ENCODE measurements at places on chromosomes 1 and 21. TPM values are rescaled to one million over a fixed set of nuclear protein-coding genes. Genes with fewer than 3 reads are reported as not detected.

- DNase-seq, result no peak
Measured at GRCh38 chr1:158248771-158249170, 5.5 kb upstream of the CD1A start.

GRCh38 chr1:157403203-157403602 is 149.1 kb downstream of the FCRL5 start:
- DNase-seq, result peak; percentile 14

DNA sequence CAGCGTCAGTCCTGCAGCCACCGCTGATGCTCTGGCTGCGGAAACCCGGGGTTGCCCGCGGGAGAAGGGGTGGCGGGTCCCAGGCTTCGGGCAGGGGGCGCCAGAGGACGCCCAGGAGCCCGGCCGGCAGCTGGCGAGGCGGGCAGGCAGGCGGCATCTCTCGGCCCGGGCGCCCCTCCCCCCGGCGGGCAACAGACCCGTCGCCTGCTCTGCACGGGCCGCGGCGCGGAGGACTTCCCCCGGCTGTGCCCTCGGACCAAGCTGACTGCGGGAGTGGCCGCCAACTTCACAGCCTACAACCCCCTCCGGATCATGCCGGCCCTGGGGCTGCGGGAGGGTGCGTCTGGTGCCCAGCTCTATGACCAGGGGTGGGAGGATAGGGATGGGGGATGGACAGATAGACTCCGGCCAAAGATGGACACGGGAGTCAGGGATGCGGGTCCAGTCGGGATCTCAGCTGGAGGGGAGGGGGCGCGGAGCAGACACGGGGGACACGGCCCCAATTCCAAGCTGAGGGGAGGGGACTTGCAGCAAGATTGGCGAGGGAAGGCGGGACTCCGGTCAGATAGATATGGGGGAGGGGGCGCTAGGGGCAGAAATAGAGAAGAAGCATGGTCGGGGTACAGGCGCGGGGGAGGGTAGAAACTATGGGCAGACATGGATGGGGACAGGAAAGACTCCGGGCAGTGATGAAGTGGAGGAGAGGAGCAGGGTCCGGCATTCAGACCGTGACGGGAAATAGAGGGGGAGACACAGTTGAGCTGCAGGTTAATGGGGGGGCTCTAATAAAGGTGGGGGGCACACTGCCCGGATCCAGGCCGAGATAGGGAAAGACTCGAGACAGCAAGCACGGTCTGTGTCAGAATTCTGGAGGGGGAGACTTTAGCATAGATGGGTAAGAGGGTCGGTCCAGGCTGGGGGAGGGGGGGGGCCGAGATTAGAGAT is 1.1 kb downstream of the ADGRB2 start:
- DNase-seq, result peak; percentile 76

- no peak for DNase-seq
Measured at GRCh38 chr1:155008015-155008941, 5.7 kb downstream of the ZBTB7B start.

DNA sequence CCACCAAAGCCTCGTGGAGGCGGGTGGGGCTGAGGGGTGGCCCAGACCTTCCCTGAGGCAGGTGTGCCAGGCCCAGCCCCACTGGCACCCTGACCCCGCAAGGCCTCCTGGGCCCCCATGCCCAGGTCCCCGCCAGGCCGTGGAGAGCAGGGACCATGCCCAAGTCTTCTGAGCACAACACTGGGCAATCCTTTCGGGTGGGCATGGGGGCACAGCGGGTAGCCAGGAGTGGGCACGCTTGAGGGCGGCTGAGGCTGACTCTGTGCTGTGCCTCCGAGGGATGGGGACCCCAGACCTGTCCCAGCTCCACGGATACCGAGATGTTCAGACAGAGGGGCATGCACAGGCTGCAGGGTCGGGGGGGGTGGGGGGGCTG is 12.9 kb downstream of the CFAP410 start:
- DNase-seq, result no peak

DNA sequence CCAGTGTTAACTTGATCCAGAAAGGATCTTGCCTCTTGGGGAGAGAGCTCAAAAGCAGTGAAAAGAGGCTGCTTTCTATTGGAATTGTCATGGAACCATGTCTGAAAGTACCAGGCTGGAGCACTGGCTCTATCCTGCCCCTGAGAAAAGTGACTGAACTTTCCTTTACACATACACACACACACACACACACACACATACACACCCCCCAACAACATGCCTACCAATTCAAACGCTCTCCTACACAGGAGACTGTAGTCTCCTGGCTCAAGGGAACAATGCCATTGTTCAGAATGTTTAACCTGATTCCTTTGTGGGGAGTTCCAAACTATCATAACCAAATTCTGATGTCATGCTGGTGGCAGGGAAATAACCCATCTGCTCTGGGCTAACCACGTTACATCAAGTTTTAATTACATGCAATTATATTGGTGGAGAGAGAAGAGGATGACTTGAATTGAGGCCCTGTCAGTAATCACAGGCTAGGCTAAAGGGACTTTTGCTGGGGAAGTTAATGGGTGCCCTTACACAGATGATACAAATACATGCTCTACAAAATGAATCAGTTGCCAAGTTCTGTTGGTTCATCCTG is 52.3 kb upstream of the DUSP10 start:
- DNase-seq, result peak; percentile 22

- DNase-seq, result no peak
Measured at GRCh38 chr1:196654271-196654670, 2.4 kb downstream of the CFH start.

- peak; percentile 27 for DNase-seq
Measured at GRCh38 chr1:207867136-207868109, 43.5 kb downstream of the CD34 start.

DNA sequence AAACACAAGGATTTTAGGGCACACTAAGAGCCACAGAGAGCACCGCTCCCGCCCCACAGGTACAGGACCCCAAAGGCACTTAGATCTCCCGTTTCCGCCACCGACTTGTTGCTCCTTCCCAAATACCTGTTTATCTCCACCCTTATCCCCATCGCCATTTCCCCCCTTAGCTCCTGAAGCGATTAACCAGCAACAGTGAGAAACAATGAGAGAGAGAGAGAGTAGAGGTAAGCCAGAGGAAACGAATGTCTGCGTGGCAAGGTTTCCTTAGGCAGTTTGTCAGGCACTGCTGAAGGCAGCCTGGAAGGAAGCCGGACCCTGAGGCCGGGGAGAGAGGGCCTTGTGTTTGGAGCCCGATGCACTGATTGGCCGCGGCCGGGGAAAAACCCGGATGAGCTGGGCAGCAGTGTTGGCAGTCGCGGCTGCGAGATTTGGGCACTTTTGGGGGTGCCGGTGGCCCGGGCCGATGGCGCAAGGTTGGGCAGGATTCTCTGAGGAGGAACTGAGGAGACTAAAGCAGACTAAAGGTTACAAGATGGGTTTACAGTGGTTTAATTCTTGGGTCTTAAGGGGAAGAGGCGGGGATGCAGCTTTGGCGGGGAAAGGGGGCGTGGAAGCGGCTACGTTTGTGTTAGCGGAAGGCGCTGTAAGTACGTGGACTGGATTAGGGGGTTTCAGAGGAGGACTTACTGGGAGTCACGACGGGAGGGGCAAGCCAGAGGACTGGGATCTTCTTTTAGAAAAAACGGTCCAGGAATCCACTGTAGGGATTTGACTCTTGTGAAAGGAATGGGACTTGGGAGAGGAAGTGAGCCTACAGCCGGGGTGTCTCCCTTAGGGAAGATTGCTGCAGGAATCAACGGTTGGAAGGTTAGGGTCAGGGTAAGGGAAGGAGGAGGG is at the start of gene GORAB:
Gene GORAB (plus strand): TSS at position 409 of the 900 bp plus-strand sequence. CDS start 58 bp downstream, at position 467.
- peak; percentile 97 for DNase-seq

DNA sequence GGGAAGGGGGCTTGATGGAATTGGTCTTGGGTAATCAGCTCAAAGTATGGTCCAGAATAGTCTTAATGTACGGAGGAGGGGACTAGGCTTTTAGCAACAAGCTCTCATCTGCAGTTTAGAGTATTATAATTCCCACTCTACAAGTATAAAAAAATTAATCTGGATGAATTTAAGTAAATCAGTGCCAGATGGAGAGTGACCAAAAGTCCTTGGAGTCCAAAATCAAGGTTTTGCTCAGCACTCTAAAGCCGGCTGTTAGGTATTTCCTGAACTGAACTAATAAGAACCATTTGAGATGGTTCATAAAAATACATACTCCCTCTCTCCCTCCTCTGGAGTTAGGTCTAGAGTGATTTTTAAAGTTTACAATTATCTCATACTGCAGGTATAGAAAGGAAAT is 23.7 kb downstream of the GLUL start:
- DNase-seq, result no peak

DNA sequence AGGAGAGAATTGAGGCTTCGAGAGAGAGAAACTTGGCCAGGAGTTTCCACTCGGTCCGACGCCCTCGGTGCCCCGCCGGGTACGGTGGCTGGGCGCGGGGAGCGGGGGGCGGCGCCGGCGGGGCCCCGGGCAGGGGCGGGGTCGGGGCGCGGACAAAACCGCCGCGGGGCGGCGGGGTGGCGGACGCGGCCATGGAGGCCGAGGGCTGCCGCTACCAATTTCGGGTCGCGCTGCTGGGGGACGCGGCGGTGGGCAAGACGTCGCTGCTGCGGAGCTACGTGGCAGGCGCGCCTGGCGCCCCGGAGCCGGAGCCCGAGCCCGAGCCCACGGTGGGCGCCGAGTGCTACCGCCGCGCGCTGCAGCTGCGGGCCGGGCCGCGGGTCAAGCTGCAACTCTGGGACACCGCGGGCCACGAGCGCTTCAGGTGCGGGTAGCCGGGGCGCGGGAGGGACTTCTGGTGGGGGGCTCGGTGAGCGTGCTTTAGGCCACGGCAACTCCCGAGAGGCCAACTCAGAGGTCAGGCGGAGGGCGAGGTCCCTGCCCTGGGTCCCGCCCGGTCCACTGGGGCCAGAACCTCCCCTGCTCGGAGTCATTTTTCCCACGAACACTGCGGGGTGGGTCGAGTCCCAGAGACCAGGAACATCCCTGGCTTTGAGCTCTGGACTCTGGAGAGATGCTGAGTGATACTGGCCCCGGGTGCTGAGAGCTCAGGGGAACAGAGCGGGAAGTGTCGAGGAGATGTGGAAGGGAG is 431 bp downstream of the RAB42 start:
- DNase-seq, result peak; percentile 39

GRCh38 chr1:14605945-14606344 is 7.5 kb downstream of the KAZN start:
- no peak for DNase-seq

GRCh38 chr1:110612060-110612745 is 6.0 kb upstream of the KCNA2 start:
- DNase-seq, result no peak

DNA sequence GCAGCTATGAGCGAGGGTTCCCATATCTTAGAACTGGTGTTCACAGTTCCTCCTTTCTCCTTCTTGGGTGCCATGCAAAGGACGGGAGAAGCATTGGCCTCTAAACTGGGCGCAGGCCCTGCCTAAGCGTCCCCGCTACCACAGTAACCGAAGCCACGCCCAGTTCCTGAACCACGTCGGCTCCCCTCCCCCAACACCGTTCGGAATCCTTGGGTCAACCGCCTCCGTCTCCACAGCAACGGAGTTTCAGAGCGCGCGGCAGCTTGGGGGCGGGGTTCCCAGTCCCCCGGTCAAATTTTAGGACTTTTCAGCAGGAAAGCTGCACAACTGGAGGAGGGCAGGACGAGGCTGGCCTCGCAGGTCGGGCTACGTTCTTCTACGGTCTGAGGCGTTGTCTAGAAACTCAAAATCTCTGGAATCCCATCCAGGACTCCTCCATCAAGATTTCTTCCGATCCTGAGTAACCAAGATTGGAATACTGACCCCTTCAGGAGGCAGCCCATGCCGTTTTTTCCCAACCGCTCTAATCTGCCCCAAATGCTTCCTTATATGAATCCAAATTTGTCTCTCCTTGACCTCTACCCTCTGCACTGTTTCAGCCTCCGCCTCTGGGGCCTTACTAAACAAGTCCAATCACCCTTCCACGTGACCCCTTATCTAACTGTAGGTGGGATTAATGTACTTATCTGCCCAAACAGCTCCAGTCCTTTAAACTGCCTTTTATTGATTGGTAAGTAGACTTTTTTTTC is at the start of gene SPAG17:
Gene SPAG17 (minus strand): TSS at position 145 of the 749 bp plus-strand sequence. CDS start 71 bp downstream, at position 74.
- peak; percentile 65 for DNase-seq

DNA sequence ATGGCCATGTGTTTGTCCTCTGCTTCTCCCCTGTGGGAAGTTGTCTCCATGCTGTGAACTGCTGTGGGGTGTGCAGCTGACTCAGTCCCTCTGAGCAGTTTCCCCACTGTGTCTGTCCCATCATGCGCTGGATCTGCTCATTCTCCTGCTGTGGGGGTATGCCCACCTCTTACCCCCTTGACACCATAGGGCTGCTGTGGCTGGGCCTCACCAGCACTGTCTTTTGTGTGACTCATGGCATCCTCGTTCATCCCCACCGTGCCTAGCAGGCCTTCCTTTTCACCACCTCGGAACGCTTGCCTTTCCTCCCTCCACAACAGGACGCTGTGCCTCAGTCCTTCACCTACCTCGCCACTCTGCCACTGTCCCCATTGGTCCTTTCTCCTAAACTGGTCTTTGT is 27.3 kb downstream of the VANGL2 start:
- DNase-seq, result no peak

GRCh38 chr21:35234725-35235124 is 185.6 kb upstream of the RUNX1 start:
- DNase-seq, result no peak

GRCh38 chr1:48960320-48960719 is 183.6 kb upstream of the BEND5 start:
- DNase-seq, result peak; percentile 36

DNA sequence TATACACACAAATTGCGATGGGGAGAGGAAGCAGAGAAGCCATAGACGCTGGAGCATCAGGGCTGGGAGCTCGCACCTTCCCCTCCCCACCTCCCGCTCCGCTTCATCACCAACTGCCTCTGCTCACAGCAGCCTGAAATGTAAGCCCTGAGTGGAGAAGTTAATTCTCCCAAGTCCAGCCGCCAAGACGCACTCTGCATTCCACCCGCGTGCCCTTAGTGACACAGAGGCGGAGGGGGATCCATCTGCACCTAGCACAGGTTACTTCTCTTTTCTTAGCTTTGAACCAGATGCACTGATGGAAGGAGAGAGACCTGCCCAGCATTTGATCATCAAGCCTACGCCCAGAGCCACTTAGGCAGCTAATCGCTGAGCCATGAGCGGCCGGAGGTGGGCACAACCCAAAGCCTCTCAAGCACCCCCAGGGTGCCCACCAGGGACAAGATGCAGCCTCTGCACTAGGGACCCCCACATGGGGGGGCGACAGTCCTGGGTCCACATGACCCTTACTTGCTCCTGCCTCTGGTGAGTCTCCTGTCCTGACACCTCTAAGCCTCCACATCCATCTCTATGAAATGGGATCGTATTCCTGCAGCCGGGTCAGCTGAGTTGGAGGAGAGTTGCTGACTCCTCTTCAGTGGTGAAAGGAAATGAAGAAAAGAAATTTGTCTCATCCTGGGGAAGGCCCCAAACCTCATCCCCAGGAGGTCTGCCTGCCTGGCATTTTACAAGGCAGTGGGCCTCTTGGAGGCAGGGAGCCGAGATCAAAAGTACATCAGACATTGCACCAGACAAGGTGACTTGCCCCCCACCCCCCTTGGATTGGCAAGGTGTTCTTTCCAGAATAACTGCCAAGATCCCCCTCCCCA is 316.2 kb downstream of the MATN1 start:
- peak; percentile 21 for DNase-seq

Gene SV2A
- 0.51 TPM for total RNA-seq

Gene CD101
- total RNA-seq, result not detected

Gene AK2
- 130 TPM for total RNA-seq

Gene SPRR2E
- not detected for total RNA-seq

Gene CRNN
- total RNA-seq, result not detected

Gene TARBP1
- 61.0 TPM for total RNA-seq

Gene CFHR1
- total RNA-seq, result not detected
